ENCODE measurements at places on chromosomes 5 and 9. TPM values are rescaled to one million over a fixed set of nuclear protein-coding genes. Genes with fewer than 3 reads are reported as not detected.
A peak's percentile ranks its signal among the peaks of the same experiment; 100 is the strongest.

- no peak for DNase-seq
Observed at GRCh38 chr5:33268374-33268773, 172.4 kb upstream of the TARS1 start.

DNA sequence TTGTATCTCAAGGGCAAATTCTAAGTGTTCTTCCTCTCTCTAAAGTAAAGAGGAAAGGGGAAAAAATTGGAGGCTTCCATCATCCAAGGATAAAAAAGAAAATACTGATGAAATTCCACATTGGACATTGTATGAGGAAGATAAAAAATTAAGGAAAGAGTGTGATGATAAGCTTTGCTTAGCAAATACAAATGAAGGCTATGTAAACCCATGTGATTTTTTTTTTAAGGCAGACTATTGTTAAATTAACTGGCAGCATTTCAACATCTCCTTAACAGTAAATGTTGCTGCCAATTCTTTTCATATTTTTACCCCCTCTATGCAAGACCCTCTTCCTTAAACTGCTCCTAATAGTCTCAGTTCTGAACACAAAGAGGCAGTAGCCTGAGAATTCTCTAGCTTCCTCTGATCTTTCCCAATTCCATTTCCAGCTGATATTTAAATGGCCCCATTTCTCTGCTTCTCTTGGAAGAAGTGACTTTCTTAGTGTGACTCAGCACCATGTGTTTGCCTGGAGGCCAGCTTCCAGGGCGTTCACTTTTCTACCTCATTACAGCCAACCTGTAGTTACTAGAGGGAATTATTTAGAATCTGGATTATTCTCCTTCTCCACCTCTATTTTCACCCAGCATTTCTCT, 159.7 kb downstream of the TLE1 start:
- no peak for DNase-seq

DNA sequence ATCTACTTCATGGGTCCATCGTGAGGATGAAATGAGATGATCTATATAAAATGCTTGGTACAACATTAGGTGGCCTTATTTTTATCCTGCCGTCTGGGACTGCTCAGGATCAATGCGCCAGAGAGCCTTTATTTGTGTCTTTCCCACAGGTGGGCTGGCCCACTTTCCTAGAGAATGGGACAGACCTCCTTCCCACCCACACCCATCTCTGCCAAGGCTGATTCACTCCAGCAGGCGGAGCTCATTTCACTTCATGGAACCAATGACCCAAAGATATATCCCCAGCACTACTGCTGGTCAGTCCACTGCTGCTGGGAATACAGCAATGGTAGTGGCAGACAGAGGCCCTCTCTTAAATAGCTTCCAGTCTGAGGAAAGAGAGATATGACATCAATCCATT, 35.7 kb downstream of the TGFBI start:
- no peak for DNase-seq

DNA sequence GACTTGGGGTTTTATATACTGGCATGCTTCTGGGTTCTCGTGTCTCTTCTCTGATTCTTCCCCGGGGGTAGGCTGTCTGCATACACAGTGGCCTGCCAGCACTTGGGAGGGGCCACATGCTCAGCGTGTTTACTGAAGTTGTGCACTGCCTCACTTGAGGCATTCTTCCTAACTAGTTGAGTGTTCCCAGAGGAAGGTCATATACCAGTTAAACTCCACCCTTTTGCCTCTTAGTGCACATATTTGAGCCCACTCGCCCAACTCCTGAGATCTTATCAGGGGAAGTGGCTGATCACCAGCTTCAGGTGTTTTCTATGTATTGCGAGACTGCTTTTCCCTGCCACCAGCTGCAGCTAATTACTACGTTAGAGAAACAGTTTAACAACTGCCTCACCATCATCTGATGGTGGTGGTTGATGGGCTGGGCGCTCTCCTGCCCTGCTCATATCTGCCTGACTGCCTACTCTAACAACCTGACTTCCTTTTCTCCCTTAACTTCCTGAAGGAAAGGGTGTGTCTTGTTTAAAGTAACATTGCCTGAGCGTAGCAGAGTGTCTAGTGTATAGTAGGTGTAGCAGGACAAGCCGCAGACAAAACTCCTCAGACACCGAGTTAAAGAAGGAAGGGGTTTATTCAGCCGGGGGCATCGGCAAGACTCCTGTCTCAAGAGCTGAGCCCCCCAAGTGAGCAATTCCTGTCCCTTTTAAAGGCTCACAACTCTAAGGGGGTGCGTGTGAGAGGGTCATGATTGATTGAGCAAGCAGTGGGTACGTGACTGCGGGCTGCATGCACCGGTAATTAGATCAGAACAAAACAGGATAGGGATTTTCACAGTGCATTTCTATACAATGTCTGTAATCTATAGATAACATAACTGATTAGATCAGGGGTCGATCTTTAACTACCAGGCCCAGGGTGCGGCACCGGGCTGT, 60.1 kb upstream of the CLINT1 start:
- DNase-seq, result no peak

GRCh38 chr5:75108931-75109596, 56.7 kb upstream of the GCNT4 start:
- no peak for DNase-seq

DNA sequence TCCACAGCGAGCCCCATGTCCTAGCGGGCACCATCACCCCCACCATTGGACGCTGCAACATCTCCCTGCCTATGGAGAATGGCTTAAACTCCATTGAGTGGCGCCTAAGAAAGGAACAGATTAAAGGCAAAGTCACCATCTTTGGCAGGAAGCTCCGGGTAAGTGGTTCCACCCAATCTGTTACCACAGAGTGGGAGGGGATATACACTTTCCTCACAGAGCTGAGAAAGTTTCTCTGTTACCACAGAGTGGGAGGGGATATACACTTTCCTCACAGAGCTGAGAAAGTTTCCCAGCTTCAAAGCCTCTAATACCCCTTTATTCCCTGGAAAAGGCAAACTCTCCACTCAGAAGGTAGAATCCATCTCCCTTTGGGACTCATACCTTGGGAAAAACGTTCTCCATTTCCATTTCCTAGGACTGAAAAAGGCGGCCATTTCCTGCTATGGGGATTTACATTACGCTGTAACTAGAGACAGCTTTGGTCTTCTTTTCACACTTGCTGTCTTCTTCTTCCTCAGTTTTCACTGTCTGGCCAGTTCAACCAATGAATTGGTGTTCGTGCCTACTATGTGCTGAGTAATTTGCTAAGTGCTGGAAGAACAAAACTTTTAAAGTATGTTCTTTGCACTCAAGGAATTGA, 63.4 kb upstream of the WWC1 start:
- no peak for DNase-seq

- DNase-seq, result peak; percentile 20
Observed at GRCh38 chr9:37952731-37953130, 48.8 kb upstream of the SLC25A51 start.

- DNase-seq, result no peak
Observed at GRCh38 chr9:121797081-121797480, 145.6 kb downstream of the DAB2IP start.

DNA sequence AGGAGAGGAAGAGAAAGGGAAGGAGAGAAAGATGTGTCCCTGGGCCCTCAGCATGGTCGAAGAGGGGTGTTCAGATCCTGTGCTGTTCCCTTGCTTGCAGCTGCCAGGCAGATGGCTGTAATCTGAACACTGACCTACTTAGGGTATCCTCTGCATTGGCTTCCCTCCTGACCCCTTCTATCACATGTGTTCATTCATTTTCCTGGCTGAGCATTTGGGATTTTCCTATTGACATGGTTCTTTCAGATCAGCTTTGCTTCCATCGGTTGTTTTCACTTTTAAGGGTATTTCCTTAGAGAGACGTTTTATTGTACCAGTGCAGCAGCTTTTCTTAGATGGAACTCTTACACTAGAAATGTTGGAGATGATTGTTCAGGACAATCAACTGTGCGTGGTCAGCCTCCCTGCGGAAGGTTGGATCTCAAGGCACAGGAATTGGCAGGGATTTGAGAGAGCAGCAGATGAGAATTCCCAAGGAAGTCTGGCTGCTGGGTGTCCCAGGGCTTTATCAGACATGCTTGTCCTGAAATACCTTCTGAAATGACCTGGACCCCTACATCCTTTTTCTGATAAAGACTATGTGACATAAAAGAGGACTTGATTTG, 26.0 kb downstream of the ACTBL2 start:
- no peak for DNase-seq

DNA sequence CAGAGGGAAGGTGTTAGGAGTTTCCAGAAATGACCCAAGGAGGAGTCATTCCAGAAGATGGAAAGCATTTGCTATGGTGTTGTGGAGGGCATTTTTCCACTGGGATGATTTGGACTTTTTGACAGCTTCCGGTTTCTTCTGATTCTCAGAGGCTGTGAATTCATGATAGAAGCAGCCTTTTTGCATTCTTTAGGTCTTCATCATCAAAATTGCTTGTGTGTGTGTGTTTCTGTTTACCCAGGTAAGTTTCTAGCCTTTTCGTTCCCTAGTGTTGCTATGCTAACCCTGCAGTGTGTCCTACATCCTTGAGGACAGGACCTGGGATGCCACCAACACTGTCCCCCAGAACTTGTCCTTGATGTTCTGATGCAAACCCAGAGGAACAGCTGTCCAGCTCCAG, 19.6 kb downstream of the IRX1 start:
- DNase-seq, result no peak

PCDHB11 gene
- total RNA-seq, result 10.5 TPM

GABRA1 gene
- 18.2 TPM for total RNA-seq

EDIL3 gene
- 78.0 TPM for total RNA-seq

SV2C gene
- total RNA-seq, result 1.7 TPM

CNTNAP3B gene
- total RNA-seq, result 68.5 TPM

SLC9A3 gene
- total RNA-seq, result 1.4 TPM

CCDC69 gene
- total RNA-seq, result 0.78 TPM

ADGRV1 gene
- 474 TPM for total RNA-seq

SLC4A9 gene
- total RNA-seq, result under 0.01 TPM

All from occipital lobe (tissue), 3 donors.